ENCODE measurements at places on chromosomes 2 and 18.

DNA sequence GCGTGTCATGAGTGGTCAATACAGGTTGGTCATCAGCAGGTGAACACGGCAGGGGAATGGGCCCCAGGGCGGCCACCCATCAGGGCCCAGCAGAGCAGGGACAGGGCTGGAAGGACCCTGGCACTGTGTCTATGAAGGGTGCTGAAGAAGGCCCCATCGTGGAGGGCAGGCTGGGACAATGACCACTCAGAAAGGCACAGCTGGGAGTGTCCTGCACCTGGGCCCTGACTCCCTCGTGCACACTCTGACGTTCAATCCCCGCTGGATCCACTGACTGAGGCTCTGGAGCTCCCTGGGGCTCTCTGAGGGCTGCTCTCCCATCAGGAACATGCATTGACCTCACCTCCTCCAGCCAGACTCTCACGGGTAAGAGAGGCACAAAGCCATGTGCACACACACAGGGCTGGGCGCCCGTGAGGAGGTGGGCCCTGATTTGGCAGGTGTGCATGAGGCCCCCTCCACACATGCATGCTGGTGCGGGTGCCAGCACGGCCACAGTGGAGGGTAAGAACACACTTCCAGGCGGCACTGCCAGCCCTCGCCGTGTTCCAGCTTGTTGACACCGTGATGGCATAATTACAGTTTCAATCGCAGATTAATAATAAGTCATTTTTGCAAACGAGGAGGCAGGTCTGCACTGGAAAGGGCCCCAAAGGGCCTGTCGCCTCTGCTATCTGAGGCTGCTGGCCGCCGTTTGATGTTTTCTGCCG is 58.5 kb downstream of the SMAD7 start:
- peak; percentile 46 for DNase-seq

- peak; percentile 75 for DNase-seq
These were observed 88.6 kb upstream of the BCL11A start for GRCh38 chr2:60641811-60642788.

DNA sequence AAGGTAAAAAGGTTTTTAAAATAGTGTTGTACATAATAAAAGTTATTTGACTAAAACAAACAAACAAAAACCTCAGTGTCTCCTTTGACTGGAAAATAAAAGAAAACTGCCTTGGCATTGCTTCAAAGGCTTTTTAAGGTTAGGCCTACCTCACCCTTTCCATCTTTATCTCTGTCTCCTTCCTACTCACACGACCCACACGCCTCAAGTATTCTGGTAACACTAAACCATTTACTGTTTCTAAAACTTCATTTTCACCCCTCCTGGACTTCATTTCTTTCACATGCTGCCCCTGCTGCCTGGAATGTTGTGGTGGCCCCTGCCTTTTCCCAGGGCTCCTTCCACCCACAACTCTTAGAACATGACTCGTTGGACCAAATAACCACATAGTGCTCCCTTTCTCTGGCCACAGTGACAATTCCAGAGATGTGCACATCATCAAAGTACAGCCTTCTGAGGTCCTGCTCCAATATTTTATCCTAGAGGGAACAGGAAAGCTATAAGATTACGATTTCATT is 54.0 kb downstream of the ERBB4 start:
- DNase-seq, result no peak

DNA sequence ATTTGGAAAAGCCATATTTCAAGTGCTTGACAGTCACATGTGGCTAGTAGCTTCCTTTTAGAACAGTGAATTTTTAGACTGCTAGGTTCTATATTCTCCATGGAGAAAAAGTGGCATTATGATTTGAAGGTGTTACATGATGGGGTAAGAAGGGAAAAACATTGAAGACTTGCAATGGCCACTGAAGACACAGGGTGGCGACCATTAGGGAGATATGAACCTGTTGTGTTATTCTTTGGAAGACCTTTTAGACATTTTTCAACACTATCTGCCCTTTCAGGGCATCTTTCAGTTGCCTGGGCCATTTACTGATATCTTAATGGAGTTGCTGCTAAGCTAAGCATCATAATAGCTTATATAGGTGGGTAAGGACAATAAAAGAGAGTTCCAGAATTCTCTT is 1387.2 kb downstream of the SUCLG1 start:
- DNase-seq, result no peak

GRCh38 chr18:22883179-22883578 is 49.9 kb upstream of the RBBP8 start:
- no peak for DNase-seq

- DNase-seq, result no peak
These were observed 162.0 kb downstream of the SLC8A1 start for GRCh38 chr2:40289771-40290404.

GRCh38 chr2:135093670-135094330 is 41.7 kb downstream of the RAB3GAP1 start:
- no peak for DNase-seq
